Effector CD4-positive, alpha-beta T cell (primary cell): ENCODE measurements at places on chromosomes 5 and 9.

- DNase-seq, result no peak
Measured at GRCh38 chr9:129145316-129145715, 32.7 kb downstream of the IER5L start.

DNA sequence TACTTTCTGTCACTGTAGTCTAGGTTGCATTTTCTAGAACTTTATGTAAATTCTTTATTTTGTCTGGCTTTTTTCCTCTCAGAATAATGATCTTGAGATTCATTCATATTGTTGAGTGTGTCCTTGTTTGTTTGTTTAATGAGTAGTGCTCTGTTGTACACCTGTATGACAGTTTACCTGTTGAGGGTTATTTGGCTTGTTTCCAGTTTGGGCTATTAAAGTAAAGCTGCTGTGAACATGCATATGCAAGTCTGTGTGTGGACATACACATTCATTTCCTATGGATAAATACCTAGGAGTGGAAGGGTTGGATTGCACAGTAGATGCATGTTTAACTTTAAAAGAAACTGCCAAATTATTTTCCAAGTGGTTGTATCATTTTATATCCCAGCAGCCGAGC lies 30.4 kb downstream of the MVB12B start:
- no peak for DNase-seq

DNA sequence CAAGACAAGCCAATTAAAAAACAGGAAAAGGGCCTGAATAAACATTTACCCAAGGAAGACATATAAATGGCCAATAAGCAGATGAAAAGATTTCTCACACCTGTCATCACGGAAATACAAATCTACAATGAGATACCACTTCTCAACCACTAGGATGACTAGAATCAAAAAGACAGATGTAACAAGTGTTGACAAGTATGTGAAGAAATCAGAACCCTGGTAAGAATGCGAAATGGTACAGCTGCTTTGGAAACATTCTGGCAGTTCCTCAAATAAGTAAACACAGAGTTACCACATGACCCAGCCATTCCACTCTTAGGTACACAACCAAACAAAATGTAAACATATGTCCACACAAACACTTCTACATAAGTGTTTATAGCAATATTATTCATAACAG lies 32.5 kb downstream of the LEAP2 start:
- DNase-seq, result no peak

DNA sequence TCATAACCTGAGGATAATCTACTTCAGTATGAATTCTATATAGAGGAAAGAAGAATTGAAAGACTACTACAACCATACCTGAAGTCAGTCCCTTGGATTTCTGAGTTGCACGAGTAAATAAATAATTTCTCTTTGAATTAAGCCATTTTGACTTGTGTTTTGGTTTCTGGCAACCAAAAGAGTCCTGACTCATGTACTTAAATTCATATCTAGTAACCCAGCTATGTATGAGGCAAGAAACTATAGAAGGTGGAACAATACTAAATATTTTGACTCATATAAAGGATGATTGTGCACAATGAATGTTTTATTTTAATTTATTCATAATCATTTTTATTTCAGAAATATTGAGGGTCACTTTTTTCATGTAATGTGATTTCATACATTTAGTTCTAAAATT lies 276.8 kb downstream of the MEF2C start:
- DNase-seq, result no peak

DNA sequence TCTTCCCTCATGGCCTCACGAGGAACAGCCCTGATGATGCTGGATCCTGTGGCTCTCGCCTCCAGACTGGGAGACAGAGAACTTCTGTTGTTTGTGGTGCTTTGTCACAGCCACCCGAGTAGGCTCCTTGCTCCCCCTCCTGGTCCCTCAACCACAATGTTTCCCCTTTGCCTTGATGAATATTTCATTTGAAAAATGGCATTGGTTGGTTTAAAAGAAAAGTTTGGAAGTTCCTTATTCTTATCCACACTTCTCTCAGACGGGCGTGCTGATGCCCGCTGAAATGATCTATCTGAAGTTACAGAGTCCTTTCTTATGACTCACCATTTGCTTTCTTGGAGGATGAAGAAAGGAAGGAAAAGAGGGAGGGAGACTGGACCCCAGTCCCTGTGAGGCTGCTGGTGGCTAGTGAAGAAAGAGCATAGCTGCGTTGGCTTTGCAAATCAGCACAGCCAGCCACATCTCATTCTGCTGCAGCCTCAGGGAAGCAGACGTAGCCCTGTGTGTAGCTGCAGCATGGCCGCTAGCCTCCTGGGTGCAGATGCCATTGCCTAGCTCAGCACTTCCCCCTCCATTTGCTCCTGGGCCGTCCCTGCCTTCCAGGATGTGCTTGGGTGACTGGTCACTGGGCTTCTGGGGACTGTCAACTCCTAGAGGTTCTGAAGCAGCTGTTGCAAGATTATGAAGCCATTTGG lies 185.9 kb downstream of the ERCC6L2 start:
- DNase-seq, result peak; percentile 37

- DNase-seq, result peak; percentile 41
Measured at GRCh38 chr5:76867827-76868693, 18.2 kb downstream of the S100Z start.

DNA sequence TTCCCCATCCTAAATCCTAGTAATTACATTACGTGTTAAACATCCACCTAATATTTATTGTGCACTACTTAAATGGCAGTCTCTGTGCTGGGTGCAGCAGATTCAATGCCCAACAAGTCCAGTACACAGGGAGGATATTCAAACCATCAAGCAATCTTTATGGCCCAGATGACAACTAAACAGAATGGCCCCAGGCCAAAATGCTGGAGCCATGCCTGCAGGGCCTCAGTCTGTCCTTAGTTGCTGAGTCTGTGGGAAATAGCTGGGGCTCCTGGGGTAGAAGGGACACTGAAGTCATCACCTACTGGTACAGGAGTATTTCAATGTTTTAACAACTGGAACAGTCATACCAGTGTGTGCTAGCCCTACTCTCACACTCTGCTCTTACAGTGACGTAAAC lies 153.5 kb downstream of the ZNF608 start:
- DNase-seq, result no peak

DNA sequence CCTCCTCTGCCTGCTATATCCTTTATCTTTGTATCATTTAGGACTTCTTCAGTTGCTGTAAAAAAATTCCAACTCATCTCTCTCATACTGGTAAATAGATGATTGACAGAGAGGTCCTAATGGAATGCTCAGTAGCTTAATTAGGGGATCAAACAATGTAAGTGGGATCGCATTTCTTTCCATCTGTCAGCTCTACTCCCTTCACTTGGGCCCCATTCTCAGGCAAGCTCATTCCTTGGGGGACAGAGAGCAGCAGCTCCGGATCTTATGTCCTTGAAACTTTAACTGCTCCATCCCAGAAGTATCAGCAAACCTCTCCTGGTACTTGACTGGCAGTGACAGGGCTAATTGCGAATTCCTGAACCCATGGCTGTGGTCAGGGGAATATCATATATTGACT lies 146.7 kb downstream of the YTHDC2 start:
- no peak for DNase-seq

DNA sequence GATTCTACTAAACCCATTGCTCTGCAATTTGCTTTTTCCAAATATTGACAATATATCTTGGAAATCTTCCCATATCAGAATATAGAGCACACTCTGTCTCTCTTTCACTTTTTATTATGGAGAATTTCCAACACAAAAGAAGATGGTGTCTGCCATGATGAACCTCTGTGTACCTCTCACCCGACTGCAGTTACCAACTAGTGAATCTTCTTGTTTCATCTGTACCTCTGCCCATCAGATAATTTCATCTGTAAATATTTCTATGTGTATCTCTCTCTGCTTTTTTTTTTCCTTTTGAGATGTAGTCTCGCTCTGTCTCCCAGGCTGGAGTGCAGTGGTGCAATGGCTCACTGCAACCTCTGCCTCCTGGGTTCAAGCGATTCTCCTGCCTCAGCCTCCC lies 62.8 kb downstream of the NTNG2 start:
- DNase-seq, result no peak

GRCh38 chr5:78829811-78830527 lies 155.1 kb downstream of the ARSB start:
- no peak for DNase-seq

- no peak for DNase-seq
Measured at GRCh38 chr9:107727086-107727780, 237.7 kb upstream of the KLF4 start.

- DNase-seq, result no peak
Measured at GRCh38 chr9:14822666-14823065, 87.6 kb downstream of the FREM1 start.

GRCh38 chr5:170171811-170172210 lies 61.0 kb upstream of the C5orf58 start:
- DNase-seq, result no peak

GRCh38 chr5:59819806-59820205 lies 73.7 kb downstream of the PDE4D start:
- no peak for DNase-seq

DNA sequence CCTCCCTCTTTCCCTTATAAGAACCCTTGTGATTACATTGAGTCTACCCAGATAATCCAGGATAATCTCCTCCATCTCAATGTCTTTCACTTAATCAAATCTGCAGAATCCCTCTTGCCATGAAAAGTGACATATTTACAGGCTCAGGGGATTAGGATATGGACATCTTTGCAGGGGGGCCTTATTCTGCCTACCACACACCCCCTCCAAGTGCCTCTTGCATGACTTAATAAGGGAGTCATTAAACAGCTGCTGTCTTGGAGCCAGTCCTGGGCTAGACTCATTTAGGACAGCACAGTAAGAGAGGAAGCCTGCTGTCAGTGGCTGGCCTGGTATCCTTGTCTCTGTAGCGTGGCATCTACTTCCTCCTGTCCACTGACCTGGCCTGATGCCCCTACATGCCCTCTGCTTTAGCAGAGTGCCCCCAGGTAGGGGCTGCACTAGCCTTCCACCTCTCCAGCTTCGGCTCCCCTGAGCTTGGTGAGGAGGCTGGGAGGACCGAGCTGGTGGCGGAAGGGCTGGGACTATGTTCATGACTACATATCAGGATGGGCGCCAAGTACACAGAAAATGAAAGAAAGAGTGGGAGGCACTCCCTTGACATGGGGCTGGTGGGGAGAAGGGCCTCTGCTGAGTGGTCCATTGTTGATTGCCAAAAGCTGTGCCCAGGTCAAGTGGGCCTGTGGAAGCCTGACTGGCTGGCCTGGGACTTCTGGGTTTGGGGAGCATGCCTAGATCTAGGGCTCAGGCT lies 17.2 kb downstream of the ENHO start:
- DNase-seq, result no peak

GRCh38 chr9:107699231-107699630 lies 209.7 kb upstream of the KLF4 start:
- DNase-seq, result no peak

- DNase-seq, result no peak
Measured at GRCh38 chr9:624935-625500, 216.5 kb upstream of the DMRT1 start.

- DNase-seq, result peak; percentile 27
Measured at GRCh38 chr5:180832638-180833068, 28.4 kb downstream of the ZFP62 start.
